ENCODE measurements at places on chromosomes 11 and 22.

- DNase-seq: no peak
Measured at GRCh38 chr11:126915430-126915829, 85.1 kb downstream of the KIRREL3 start.

DNA sequence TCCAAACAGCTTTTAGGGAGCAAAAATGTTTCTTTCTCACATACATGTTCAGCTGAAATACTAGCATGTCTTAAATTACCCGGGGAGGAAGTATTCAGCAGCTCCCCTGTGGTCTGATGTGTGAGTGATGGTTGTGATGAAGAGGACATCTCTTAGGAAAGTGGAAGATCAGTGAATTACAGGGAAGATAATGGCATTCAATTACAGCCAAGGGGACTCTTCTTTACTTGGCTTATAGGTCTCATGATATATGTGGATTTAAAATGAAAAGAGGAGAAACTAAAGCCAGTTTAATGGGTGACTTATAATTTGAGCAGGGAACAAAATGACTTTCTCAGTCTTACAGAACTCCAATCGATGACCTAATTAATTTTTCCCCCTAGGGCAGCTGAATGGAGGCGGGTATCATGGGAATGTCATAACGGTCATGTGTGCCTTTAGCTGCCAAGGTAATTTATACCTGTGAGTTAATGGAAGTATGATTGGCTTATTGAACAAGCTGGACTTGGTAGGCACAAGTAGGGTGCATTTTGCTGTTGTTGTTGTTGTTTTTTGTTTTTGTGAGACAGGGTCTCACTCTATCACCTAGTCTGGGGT is 198.8 kb downstream of the HIPK3 start:
- no peak for DNase-seq

DNA sequence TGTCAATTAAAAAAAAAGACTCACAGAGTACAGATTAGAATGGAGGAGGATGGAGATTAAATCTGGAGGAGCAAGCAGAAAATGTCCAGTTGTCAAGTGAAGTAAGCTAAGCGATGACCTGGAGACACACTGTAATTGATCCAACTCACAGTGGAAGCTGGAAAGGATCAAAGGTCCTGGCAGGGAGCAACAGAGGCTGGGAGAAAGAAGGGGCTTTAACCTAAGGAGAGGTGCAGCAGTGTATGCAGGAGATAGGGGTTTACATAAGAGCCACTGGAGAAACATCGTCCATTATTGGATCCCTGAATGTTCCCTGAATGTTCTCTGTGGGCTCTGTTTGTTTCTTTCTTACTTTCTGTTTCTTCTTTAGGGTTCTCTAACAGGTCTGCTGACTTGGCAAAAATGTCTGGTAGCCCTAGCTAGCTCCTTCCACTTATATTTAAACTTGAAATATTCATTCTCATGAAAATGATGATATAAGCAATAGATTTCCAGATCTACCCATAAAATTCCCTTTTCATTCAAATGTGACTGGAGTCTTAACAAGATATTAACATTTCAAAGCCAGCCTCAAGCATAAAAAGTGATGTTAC is 30.1 kb upstream of the CAT start:
- no peak for DNase-seq

DNA sequence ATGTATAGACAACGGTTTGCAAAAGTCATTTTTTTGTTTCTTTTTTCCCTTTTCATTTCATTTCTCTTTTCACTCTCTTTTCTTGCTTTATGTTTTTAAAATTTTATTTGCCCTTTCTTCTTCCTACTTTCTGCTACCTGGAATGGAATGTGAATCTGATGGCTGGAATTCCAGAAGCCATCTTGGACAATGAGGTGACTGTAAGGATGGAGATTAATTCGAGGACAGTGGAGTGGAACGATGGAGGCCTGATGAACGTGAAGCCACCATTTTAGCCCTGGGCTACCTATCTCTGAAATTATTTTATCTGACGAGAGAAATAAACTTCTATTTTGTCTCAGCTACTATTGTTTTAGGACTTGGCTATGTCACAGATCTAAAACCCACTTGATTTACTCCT is 2.8 kb upstream of the POLA2 start:
- no peak for DNase-seq

DNA sequence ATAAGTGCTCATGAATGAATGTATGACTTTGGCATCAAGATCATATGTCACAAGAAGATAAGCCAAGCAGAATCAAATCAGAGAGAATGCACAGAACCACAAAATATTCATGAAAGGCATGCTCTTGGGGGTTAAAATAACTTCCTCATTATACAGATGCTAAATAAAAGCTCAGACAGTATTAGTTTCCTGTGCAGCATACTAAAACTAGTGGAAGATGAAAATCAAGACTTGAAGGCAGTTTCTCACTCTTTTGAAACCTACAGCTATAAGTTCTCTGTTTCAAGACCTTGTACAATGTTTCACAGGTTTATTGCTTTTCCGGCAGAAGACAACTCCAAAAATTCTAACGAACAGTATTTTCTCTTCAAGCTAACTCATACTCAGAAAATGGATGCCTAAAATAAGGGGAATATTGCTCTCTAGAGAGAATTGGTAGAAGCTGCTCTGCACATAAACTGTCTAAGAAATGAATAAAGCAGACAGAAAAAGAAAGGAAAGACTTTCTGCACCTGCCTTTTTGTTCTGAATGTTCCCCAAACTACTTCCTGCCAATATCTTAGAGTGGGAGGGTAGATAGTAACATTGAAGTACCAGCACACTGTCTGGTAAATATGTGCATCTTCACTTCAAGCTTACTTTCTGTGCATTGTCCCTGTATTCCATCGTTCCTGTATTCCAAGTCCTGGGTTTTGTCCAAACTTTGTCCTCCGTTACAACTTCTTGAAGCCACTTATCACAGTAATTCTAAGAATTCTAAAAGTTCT is 639.4 kb upstream of the FAT3 start:
- DNase-seq: no peak

GRCh38 chr11:8333811-8334401 is 70.2 kb upstream of the LMO1 start:
- DNase-seq: no peak

- DNase-seq: no peak
Measured at GRCh38 chr11:13061294-13061990, 52.3 kb downstream of the RASSF10 start.

- DNase-seq: no peak
Measured at GRCh38 chr11:64069401-64070313, 33.9 kb downstream of the FLRT1 start.

GRCh38 chr11:33867996-33868646 is 23.8 kb downstream of the LMO2 start:
- DNase-seq: no peak

- peak; percentile 84 for DNase-seq
Measured at GRCh38 chr22:37051391-37052385, at the start of gene KCTD17. Gene KCTD17 (plus strand): TSS chr22:37051742. CDS start chr22:37051761, 19 bp downstream.

GRCh38 chr22:41341990-41342389 is 39.8 kb upstream of the TEF start:
- no peak for DNase-seq

GRCh38 chr22:32684148-32684821 is 117.2 kb upstream of the TIMP3 start:
- DNase-seq: no peak

DNA sequence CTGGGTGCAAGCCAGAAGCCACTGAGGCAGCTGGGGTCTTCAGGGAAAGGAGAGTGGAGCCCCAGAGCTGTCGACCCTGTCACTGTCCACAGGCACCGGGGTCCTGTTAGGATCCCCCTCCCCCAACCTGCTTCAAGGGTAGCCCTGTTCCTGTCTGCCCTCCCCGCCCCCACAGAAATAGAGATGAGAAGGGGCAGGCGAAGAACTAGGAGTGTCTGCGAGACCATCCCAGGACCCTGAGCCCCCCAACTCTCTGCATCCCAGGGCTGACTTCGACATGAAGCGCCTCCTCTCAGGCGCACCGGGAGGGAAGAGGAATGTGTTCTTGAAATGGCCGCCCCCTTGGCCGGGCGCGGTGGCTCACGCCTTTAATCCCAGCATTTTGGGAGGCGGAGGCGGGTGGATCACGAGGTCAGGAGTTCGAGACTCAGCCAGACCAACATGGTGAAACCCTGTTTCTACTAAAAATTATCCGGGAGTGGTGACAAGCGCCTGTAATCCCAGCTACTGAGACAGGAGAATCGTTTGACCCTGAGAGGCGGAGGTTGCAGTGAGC is 607 bp upstream of the ZNF70 start:
- no peak for DNase-seq

GRCh38 chr11:58622344-58622743 is at the start of gene CNTF:
Gene CNTF (plus strand): TSS chr11:58622665. CDS start chr11:58622753, 88 bp downstream.
- no peak for DNase-seq

DNA sequence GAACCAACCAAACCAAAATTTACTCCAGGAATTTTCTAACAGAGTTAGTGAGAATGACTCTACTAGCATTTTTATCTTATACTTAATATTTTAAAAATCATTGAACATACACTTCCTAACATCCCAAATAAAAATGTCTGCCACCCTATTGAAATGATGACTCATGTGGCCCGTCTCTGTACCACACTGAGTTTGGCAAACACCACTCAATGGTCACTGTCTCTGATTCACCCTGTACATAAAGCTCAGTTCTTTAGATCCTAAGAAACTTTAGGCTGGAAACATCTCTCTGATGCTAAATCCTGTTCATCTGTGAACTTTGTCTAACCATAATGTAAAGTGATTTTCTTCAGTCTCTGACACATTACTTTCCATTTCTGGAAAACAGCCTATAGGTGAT is 182.0 kb downstream of the CWF19L2 start:
- no peak for DNase-seq

DNA sequence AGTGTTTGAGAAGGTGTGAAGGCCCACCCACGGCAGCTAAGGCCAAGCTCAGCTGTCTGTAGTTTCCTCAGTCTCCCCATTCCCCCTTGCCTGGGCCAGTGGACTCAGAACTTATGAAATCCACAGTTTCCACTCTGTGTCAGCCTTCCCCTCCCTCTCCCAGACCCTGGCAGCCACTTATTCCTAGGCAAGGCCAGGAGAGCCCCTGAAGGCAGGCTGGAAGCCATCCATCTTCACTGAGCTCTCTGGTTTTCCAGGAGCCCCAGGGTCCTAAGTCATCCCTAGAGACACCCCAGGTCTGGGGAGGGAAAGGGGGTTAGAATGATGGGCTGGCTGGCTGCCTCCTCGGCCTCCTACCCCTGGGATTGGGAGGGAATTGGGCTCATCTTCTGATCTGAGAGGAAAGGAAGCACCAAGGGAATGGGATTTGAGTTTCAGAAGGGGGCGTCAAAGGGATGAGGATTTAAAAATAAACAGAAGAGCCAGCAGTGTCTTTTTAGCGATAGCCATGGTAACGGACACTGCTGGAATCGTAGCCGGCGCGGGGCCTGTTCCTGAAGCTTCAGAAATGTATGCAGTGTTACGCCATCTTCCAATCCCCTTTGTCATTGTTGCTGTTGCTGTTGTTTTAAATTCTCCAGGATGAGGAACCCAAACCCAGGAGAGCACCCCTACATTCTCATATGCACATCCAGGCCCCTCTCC is 561.1 kb upstream of the CADM1 start:
- no peak for DNase-seq

DNA sequence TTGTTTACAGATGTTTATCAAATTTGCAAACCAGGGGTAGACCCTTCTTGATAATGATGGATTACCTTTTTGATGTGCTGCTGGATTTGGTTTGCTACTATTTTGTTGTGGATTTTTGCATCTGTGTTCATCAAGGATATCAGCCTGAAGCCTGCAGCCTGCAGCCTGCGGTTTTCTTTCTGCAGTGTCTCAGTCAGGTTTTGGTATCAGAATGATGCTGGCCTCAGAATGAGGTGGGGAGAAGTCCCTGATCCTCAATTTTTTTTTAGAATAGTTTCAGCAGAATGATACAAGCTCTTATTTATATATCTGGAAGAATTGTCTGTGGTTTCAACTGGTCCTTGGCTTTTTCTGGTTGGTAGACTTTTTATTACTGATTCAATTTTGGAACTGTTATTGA is 19.7 kb upstream of the RAB38 start:
- DNase-seq: no peak

DNA sequence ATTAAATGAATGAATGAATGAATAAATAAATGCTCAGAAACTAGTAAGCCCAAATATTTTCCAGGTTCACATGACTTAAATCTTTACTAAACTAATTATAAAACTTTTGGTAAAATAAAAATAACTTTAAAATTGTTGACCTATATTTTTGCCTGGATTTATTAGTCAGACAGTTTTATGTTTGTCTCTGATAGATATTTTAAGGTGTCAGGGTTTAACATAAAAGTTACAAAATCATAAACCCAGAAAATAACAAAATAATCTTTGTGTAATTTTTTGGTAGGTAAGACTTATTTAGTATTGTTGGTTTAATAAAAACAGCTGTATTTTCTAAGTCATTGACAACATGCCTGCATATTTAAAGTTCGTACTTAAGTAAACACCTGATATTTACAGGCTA is 27.4 kb upstream of the HEPHL1 start:
- DNase-seq: no peak

- DNase-seq: no peak
Measured at GRCh38 chr11:20451568-20451967, 64.1 kb downstream of the PRMT3 start.

DNA sequence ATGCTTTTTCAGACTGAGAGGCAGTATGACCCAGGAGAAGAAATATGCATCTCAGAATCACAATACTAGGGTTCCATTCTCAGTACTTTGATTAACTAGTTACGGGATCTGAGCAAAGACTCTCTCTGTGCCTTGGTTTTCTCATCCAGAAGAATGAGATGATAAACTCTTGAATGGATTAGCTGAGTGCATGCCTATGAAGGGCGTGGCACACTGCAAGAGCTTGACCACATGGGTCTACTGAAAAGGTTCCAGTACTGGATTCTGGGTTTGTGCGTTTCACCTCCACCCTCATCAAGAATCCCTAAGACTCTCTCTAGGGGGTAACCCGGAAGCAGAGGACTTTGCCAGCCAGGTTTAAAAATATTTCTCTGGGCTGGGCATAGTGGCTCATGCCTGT is 25.6 kb downstream of the PGA5 start:
- DNase-seq: no peak

DNA sequence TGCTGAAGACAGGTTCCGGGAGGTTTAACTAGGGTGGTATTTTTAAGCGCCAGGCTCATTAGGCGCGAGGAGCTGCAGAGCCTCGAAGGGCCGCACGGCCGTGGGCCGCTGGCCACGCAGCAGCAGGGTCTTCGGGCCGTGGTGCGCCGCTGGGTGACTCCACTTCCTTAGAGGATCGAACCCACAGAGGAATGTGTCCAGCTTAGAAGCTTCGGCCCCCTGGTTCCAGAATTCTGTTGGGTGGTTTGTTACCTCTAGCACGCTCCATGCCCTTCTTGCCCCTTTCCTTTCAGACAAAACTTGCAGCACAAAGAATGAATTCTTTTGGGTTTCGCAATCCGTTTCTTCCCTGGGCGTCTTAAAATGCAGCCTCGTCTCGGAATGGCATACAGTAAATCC is 773 bp upstream of the PATL1 start:
- peak; percentile 68 for DNase-seq

- DNase-seq: no peak
Measured at GRCh38 chr11:48014917-48015316, 34.6 kb downstream of the PTPRJ start.

- no peak for DNase-seq
Measured at GRCh38 chr11:125772834-125773505, 5.7 kb downstream of the PATE2 start.

- DNase-seq: no peak
Measured at GRCh38 chr11:26865703-26866102, 128.2 kb upstream of the FIBIN start.
